ENCODE measurements at places on chromosomes 11 and 22.
A peak's percentile ranks its signal among the peaks of the same experiment; 100 is the strongest.

DNA sequence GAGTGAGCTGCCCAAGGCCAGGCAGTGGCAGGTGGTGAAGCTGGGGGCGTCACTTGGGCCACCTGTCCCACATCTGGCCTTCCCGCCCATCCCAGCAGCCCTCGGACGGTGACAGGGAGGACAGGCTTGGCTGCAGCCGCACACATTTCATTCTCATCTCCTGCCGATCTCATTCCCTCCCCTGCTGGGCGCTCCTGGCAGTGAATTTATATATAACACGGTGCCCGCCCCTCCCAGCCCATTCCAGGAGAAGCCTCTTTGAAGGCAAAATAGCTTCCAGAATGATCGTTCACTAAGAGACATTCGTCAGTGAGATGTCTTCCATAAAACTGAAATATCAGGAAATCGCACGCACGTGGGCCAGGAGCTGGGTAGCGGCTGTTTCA, 861.3 kb downstream of the TBC1D22A start:
- peak; percentile 8 for DNase-seq

GRCh38 chr22:44080936-44081861, 57.1 kb downstream of the PARVB start:
- DNase-seq = peak; percentile 81

- no peak for DNase-seq
Measured at GRCh38 chr11:57303280-57303989, 21.3 kb downstream of the TNKS1BP1 start.

- DNase-seq = no peak
Measured at GRCh38 chr11:9604134-9604533, 30.7 kb downstream of the WEE1 start.

DNA sequence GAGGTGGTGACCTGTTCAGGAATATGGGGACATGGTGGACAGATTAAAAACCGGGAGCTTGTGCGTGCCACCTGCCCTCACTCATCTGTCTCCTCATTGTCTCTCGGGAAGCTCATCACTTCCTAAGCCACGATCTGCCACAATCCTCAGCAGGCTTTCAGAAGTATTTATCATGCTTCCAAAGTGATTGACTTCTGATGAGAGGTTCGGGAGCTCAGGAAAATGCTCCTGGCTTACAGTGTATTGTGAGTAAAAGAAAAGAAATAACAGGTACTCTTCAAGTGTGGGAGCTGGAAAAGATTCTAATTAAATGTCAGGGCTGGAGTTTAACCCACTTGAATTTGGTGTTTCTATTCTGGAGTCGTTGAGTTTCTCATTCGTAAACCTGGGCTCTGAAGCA, 91.9 kb upstream of the DRD2 start:
- no peak for DNase-seq

DNA sequence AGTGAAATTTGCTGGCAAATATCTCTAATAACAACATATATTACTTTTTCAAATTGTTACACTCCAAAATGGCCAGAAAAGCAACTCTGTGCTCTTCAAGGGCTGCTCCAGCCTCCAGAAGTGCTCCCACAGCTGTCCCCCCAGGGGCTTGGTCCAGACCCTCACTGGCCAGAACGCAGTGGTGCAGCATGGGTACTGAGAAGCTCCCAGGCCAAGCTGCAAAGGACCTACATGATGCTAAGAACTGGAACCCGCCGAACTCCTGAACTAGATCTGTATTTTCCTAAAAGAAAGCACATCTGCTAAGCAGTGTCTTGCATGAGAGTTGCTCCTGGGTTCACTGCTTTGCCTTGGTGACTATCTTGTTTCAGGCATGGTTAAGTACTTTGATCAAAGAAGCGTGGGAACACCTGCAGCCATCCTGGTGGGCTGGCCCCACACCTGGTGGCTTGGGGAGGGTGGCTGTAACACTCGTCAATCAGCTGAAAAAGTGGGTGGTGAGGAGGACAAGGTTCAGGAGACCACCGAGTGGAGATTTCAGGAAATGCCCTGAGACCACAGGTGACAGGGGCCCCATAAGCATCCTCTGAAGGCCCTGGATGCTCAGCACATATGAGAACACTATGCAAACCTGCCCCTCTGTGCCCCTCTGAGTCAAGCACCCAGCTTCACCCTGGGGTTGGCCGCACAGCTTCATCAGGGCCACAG, 72.7 kb upstream of the PITPNB start:
- DNase-seq = peak; percentile 16

- no peak for DNase-seq
Measured at GRCh38 chr11:17544181-17544622, at the start of gene USH1C. USH1C (minus strand) TSS chr11:17544416; CDS start chr11:17544307, 109 bp downstream.

DNA sequence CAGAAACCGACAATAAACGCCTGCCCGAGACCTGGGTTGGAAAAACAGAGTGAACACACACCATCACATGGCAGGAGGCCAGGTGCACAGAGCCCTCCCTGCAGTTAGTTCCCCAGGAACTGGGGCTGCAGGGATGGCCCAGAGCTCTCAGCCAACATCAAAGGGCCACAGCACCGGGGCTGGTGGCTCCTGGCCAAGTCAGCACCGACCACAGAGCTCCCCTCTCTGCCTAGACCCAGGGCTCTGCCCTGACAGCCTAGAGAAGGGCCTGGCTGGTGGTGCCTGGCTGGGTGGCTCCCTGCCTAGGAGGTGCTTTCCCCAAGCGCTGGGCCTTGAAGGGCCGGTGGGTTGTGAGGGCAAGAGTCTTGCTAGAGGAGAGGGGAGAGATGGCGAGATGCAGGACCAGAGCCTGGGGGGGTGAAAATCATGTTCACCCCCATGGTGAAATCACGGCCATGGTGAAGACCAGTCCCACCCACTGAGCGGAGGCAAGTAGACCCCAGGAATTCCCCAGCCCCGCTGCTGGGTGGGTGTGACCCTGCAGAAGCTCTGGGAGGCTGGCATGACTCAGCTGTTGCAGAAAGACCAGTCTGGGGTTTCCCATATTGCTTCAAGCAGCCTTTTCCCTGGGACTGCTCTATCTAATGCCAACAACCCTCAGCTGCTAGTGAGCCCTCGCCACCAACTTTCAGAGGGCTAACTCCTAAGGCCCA, 7.2 kb upstream of the BID start:
- DNase-seq = no peak

DNA sequence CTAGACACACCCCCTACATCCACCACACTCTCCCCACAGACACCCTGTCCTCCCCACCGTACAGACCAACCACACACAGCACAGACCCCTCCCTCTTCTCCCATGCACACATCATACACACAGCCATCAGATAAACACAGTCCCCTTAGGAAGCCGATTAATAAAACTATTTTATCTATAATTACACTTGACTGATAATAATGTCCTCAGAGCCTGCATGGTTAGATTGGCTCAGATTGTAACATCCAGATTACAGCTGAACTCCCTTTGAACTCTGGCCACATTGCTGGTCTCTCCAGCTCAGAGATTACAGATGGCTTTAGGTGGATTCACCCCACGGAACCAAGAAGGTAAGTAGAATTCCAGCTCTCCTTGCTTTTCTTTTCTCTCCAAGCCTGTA, 9.5 kb upstream of the ELF5 start:
- DNase-seq = no peak

DNA sequence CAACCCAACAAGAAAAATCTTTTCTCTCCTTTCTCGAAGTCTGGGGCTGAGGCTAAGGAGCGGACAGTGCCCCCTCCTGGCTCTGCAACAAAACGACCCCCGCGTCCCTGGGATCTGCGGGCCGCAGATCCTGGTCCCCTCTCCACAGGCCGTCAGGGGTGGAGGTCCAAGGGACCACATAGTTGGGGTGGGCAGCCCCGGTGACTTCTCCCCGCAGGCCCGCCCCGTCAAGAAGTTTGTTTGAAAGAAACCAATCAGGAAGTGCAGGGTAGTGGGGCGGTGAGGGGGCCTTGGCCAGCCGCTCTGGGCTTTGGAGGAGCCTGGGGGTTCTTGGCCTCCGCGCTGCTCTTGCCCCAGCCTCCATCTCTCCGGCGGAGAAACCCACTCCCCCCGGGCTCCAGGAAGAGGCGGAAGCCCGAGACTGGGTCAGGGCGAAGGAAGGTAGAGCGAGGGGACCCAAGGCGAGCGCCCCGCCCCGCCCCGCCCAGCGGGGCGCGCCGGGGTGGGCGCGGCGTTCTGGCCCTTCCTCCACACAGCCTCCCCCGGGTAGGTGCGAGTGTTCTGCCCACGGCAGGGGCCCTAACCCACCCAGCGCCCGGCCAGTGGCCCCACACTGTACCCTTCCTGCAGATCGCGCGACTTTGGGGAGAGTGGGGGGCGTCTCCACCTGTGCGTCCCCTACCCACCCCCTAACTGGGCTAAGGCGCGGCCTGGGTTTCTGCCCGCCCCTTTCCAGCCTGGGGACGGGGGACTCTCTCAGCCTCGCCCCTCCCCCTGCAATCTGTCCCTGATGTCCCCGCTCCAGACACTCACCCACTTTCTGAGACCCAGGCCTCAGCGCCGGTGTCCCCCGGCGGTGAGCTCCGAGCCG, 1.3 kb downstream of the TP53I11 start:
- DNase-seq = no peak

GRCh38 chr11:28337701-28338100, 229.5 kb downstream of the METTL15 start:
- DNase-seq = no peak

GRCh38 chr11:115873813-115874212, 369.6 kb upstream of the CADM1 start:
- no peak for DNase-seq

GRCh38 chr11:32447252-32447651, 11.9 kb upstream of the WT1 start:
- no peak for DNase-seq

GRCh38 chr11:63837027-63837688, 1.8 kb upstream of the MARK2 start:
- DNase-seq = peak; percentile 83

GRCh38 chr11:32840587-32840986, 10.9 kb downstream of the PRRG4 start:
- no peak for DNase-seq

GRCh38 chr11:134398644-134399292, 13.3 kb downstream of the B3GAT1 start:
- no peak for DNase-seq

DNA sequence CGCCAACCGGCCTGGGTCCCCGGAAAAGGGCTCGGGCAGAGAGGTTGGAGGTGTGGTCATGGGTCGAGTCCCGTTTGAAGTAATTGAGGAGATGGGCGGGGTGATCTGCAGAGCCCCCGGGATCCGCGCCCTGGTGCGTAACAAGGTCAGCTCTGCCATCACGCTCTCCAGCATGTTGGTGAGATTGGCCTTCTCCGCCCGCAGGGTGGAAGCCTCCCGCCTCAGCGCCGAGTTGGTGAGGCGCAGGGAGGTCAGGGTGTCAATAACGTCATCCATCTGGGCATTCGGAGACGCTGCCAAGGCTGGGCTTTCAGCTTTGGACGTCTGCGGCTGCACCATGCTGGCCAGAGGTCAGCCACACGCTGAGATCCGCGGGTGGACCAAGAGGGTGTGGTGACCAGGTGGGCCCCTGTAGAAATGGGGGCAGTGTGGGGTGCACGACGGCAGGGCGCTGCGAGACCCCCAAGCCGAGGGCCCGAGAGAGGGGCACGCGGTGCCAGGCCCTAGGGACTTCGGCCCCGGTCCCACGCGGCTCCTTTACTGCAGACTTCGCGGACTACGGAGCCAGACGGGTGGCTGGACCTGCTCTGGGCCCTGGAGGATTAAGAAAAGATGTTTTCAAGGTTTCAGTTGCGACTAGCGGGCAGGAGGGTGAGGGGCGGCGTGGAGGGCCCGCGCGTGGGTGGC, 672 bp downstream of the RTL6 start:
- no peak for DNase-seq

GRCh38 chr22:48670731-48671130, 1156.9 kb downstream of the BRD1 start:
- DNase-seq = no peak

DNA sequence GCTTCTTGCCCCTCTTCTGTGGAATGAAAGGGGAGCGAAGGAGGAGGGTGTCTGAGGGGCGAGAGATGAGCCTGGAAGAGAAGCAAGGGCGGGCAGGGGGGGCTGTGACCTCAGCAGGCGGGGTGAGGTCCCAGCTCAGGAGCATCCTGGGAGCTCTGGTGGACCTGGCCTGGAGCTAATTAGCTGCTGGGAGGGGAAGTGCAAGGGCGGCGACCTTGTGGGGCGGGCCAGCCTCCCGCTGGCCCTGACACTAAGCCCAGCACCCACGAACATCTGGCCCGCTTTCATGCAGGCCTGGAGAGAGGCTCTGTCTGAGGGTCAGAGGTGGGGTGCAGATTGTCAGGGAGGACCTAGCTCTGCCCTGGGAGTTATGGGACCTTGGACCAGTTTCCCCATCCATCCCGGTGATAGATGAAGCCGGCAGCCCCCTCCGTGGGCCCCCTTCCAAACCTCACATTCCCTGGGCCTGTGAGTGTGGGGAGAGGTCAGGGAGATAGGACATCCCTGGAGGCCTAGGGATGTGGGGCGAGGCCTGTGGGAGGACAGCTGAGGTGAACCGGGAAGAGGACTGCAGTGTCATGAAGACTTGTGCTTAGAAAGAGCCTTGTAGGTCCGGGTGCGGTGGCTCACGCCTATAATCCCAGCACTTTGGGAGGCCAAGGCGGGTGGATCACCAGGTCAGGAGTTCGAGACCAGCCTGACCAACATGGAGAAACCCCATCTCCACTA, 28.5 kb upstream of the CD82 start:
- no peak for DNase-seq

- no peak for DNase-seq
Measured at GRCh38 chr11:78925387-78925786, 350.7 kb upstream of the NARS2 start.

DNA sequence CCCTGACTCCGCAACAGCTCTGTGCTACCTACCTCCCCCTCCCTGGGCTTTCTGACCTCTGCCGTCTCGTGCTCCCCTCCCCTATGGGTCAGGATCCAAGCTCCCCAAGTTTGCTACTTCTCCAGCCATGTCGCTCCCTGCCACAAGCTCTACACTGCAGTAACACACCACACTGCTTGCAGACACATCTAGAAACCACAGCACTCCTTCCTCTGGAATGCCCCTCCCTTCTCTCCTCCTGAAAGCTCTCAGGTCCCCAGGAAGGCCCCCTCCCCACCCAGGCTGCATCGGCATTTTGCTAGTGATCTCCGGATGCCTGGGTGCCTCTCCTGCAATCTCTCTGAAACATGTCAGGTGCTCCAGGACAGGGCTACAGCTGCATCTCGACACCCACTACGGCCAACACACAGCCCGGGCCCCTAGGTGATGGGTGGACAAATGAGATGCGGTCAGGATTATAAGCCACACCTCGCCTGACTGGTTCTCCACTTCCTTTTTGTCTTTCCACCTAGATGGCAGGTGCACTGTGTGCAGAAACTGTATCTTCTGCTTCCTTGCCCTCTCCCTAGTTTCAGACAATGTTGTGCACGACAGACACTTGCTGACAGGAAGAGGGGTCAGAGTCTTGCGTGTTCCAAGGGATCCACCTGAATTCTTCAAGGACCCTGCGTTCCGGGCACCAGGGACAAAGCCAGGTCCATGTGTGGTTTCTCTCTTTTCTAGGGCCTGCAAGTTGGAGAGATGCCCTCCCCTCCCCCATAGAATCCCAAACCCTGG, 22.9 kb downstream of the RPUSD4 start:
- DNase-seq = no peak
